AML-193 (cell line): ENCODE measurements at places on chromosomes 2 and 18.

GRCh38 chr2:172285010-172285621 lies 142.3 kb upstream of the ITGA6 start:
- no peak for DNase-seq

DNA sequence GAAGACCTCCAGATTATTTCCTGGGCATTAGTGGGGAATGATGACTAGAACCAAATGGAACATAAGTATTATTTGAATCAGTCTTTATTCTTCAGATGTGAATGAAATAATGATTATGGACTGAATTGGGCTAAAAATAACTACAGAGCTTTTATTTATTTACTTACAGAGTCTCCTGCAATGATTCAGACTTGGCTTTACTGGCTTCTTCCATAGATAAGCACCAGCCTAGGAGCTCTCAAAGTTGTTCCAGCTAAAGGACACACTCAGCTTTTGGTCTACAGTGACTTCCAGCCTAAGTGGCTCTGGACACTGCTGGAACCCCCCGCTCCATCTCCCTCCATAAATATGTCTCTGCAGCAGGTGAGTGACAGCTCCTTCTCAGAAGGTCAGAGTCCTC lies 24.3 kb upstream of the ARHGAP25 start:
- no peak for DNase-seq

GRCh38 chr2:215770668-215771067 lies 242.7 kb downstream of the MREG start:
- no peak for DNase-seq

- DNase-seq = no peak
These were observed 45.5 kb downstream of the CDC42EP3 start for GRCh38 chr2:37625796-37626571.

DNA sequence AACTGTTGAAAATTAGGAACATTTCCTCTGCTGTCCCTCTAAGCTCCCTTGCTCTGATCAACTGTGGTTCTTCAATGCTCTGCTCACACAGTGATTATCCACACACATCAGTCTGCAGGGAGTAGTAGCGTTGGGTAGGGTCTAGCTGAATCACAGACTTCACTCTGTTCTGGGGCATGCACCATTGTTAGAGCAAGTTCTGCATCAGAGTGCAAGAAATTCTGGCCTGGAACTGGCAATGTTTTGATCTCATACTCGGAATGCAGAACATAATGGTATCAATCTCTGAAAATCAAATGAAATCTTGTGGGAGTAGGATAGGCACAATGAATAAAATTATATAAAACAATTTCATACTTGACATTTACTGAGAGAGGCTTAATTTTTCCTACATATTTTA lies 55.3 kb downstream of the HRH4 start:
- no peak for DNase-seq

GRCh38 chr2:123688231-123688940 lies 336.7 kb upstream of the CNTNAP5 start:
- DNase-seq = no peak

DNA sequence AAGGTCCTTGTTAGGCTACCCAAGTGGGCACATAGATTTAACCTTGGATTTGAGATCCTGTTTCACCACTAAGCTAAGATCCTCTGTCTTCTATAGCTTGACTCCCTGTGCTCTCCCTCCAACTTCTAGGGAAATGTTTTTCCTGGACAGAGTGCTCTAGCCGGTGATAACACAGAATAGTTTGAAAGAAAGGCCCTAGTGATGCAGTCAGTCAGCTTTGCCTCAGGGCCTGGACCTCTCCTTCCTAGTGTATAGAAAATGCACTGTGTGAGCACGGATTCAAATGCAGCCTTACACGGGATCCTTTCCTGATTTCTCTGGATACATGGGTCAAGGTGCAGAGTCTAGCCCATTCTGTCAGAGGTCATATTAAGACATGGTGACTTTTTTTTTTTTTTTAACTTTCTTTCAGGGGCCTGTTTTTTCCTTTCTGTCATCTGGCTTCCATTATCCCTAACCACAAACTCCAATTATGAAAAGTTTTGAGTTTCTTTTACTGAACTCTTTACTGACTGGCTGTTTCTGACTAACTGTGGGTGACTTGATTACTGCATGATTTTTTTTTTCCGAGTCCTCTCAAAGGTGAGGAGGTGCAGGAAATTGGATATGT lies 122.6 kb downstream of the LRP1B start:
- DNase-seq = no peak

- no peak for DNase-seq
These were observed 8.2 kb upstream of the NT5C1B start for GRCh38 chr2:18597618-18598017.

- DNase-seq = no peak
These were observed 12.3 kb downstream of the FLACC1 start for GRCh38 chr2:201344663-201345366.

GRCh38 chr2:26942543-26943295 lies 27.7 kb upstream of the MAPRE3 start:
- peak; percentile 57 for DNase-seq

- peak; percentile 30 for DNase-seq
These were observed 73.0 kb downstream of the TEX51 start for GRCh38 chr2:126971481-126972278.

DNA sequence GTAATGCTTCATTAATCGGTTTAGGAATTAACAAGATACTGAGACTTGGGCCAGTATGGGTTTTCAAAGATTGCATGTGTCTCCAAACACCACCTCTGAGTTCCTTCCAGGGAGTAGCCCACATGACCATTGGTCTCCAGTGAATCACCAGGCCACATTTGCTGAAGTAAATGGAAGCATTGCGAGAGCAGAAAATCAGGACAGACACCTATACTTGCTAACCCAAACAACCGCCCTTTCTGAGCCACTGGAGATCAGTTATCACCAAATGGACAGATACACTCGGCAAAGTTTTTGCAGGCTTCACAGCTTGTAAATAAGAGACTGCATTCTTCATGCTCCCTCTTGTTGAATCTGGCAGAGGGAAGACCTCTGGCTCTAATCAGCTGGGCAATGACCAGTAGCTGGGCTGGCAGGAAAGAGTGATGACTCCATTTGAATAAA lies 40.9 kb downstream of the GATA6 start:
- DNase-seq = no peak

DNA sequence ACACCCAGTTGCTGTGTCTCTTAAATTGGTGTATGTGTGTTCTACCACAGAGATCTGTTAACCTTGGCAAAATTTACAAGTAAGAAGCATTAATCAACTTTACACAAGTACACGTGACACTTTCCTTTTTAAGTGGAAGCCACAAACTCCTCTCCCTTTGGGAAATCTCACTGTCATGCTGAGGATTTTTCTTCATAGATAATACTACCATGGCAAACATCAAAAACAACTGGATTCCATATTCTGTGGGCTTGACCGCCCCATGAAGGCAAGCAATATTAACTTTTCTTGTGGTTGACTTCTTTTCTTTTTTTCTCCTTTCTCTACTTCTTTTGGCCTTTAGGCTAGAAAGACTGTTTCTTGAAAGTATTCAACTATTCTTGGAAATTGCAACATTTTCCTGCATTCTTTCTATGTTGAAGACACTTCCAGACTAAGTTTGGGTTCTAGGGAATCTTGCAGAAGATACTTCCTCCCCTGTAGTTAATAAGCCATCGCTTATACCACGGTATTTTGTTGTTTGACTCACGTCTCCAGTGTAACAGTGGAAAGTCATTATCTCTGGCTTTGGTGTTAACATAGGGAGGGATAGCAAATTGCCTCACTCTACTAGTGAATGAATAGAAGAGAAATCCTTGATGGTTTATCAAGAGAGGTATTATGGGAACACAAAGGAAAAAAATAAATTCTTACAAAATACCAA lies 79.5 kb downstream of the SLC8A1 start:
- DNase-seq = no peak

DNA sequence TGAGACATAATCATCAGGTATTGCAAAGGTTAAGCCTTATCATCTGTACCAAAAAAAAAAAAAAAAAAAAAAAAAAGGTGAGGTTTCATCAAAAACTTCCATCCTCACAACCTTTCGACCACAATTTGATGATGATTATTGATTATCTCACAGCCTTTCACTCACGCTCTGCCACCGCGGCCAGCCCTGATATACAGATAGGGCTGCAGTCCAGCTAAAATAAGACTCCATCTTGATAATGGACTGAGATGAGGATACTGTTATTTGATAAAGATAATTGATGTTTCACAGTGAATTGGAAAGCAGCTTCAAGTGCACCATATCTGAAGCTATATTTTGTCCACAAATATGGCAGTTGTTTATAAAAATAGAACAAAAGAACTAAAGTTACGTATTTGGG lies 159.7 kb upstream of the BOD1L2 start:
- no peak for DNase-seq

DNA sequence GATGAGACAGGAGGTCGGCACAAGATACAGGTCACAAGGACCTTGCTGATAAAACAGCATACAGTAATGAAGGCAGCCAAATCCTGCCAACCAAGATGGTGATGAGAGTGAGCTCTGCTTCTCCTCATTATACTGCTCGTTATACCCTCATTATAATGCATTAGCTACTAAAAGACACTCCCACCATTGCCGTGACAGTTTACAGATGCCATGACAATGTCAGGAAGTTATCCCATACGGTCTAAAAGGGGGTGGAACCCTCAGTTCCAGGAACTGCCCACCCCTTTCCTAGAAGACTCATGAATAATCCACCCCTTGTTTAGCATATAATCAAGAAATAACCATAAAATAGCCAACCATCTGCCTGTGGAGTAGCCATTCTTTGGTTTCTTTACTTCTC lies 224.2 kb downstream of the RBM43 start:
- DNase-seq = no peak

GRCh38 chr2:54557601-54558187 lies 101.6 kb downstream of the SPTBN1 start:
- peak; percentile 24 for DNase-seq

DNA sequence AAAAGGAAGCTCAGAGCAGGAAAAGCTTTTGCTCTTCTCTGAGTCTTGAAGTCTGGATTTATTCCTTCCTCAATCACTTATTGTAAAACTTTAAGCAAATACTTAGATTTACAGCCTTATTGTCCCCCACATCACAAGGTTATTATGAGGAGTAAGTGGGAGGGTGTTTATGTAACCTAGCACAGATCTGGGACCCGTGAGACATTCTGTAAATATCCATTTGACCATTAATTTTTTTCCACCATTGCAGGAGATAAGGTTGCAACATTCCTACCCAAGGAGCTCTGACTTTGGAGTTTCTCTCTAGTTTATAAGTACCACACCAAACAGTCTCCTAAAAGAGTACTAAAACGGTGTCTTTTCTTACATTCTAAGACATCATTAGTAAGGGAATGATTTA lies 52.1 kb upstream of the CTIF start:
- no peak for DNase-seq

DNA sequence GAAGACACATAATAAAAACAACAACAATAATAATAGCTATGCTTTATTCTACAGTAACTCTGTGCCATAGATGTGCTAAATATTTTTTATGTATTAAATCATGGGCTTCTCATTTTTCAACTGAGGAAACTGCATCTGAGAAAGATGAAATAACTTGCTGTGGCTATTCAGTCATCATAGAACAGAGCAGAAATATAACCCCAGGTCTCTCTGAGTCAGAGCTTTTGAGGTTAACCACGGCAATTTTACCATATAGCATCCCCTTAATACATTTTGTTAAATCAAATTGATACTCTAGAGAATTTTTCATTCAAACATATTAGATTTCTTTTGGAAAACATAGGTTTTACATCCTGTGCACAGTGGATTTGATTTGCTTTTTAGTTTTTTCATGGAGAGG lies 586.6 kb upstream of the KLHL29 start:
- no peak for DNase-seq

- DNase-seq = no peak
These were observed 289.5 kb upstream of the REV1 start for GRCh38 chr2:99779276-99779675.

DNA sequence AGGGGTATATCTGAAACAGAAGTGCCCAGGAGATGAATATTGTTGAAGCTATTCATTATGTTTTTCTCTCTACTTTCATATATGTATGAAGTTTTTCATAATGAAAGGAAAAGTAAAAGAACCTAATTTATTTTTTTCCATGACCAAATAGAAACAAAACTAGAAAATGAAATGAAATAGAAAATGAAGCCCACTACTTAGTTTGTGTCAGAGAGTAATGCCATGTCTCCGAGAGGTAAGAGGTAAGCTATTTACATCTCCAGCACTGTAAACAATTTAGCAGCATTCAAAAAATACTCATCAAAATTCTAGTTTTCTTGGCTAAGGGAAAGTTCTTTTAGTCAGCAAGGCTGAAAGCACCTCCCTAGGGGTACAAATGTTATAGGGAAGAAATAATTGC lies 238.6 kb downstream of the PTH2R start:
- no peak for DNase-seq

- no peak for DNase-seq
These were observed 79.3 kb upstream of the IGFBP5 start for GRCh38 chr2:216774620-216775019.

DNA sequence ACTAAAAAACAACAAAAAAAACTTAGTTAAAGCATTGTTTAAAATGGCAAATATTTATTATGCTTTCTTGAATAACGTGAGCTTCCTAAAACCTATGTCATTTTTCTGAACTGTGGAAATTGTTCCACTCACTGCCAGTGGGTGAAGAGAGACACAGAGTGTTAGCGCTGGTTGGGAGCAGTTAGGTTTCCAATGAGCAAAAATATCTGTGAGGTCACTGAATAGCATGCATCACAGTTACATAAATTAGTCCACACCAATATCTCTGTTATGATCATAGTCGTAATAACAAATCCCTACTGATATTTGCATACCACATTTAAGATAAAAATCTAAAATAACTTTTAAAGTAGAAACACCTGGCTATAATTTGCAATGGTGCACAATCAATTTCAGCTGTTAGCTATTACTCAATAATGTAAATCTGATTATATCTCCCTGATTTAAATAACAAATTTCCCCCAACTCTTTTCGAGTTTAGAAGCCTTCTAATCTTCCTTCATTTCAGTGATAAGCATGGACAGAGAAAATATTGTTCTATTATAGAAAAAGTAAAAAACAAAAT lies 1094.0 kb upstream of the KLHL29 start:
- DNase-seq = no peak

DNA sequence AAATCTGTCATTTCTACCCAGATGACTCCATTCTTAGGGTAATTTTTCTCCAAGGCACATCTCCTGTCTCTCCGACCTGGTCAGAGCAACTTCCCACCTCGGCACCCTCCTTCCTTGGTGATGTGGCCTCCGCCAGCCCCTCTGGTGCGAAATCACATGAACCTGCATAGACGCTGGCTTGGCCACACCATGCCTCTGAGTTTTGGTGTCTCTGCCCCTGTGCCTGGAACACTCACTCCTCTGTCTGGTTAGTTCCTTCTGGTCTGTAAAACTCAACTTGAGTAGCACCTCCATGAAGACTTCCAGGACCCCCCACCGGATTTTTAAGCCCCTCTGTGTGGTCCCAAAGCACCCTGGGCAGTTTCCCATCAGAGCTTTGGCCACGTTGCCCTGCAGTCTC lies 83.2 kb upstream of the OTOS start:
- no peak for DNase-seq
